ENCODE measurements at places on chromosomes 3 and 15.

- DNase-seq = no peak
Observed at GRCh38 chr15:76108021-76108723, 48.4 kb downstream of the TMEM266 start.

DNA sequence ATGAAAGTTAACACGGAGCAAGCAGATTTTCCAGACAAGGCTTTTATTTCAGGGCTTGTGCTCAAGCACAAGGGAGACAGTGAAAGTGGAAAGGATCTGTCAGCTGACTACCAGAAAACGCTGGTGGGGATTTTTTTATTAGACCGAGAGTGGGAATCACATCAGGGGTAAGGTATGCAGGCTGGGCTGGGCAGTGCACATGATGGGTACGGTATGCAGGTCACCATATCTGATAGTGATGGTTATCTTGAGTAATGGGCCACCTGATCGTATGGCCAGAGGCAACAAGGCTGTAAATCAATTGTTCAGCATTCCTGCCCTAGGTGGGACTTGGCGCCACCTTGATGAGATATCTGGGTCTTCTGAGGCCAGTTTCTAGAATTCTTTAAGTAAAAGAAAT, 36.9 kb upstream of the PIAS1 start:
- no peak for DNase-seq

GRCh38 chr3:189908646-189909045, 212.1 kb downstream of the P3H2 start:
- no peak for DNase-seq

DNA sequence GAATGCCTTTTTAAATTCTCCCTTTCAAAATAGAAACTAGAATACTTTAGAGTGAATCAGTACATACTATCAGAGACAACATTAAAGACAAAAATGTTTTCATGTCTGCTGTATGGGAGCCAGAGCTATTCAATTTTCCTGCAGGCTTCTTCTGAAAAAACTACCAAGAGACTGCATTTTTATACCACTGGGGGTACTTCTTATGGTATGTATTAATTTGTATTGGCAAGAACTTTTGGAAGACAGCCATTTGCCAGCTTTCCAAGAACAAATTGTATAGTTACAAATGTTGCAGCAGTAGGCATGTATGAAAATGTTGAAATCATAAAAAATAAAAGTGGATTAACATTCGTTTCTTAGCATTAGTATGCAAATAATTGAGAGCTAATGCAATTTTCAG, 1010.0 kb upstream of the CADM2 start:
- no peak for DNase-seq

DNA sequence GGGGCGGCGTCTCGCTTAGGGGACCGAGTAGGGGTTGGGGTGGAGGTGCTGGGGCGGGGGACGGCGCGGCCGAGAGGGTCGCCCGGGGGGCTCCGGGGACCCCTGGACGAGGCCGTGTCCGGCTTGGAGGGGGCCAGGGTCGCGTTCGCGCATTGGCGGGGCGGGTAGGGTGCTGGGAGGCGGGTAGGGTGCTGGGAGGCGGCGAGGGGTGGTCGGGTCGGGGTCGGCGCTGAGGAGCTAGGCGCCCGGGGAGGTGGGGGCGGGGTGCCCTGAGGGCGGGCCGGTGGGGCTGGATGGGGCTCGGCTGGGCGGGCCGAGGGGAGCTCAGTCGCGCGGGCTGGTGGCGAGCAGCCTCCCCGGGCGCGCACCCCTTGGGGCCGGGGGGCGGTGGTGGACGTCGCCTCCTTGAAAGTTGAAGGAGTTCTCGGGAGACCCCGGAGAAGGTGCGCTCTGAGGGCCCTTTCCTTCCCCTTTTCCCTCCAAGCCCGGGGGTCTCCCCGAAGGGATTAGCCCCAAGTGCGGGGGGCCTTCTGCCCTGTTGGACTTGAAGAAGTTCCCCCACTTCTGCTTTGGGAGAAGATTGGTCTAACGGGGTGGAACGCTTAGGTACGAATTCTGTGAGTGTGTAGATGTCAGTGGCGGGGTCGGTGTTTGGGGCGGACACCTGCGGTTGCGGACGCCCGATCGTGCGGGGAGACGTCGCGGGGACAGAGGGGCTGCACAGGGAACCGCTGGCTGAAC, 543 bp downstream of the MEF2A start:
- no peak for DNase-seq

DNA sequence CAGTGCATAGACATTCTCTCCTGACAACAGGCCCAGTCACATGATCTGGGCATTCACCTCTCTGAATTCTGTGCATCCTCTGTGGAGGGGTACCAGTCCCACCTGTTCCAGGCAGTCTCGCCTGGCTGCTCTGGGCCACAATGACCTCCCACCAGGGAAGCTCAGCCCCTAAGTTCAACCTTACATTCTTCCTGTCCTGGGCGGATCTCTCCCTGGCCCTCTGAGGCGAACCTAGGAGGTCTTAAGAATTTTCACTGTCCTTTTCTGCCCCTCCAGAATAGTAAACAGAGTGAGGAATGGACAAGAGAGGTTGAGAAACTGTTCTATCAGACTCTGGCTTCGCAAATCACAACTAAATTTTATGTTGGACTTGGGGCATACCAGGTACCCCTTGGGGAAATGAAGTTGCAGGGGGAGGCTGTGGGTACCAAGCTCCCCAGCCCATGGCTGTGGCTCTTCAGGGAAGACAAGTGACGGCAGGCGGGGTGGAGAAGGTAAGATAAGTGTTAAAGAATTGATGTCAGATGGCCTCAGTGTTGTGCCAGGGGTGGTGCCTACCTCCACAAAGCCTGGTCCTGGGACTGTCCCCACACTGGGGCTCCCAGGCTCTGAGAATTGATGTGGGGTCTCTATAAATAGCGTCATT, 5.3 kb downstream of the SCN5A start:
- no peak for DNase-seq

- DNase-seq = no peak
Observed at GRCh38 chr3:111850537-111850936, 8.5 kb upstream of the PHLDB2 start.

DNA sequence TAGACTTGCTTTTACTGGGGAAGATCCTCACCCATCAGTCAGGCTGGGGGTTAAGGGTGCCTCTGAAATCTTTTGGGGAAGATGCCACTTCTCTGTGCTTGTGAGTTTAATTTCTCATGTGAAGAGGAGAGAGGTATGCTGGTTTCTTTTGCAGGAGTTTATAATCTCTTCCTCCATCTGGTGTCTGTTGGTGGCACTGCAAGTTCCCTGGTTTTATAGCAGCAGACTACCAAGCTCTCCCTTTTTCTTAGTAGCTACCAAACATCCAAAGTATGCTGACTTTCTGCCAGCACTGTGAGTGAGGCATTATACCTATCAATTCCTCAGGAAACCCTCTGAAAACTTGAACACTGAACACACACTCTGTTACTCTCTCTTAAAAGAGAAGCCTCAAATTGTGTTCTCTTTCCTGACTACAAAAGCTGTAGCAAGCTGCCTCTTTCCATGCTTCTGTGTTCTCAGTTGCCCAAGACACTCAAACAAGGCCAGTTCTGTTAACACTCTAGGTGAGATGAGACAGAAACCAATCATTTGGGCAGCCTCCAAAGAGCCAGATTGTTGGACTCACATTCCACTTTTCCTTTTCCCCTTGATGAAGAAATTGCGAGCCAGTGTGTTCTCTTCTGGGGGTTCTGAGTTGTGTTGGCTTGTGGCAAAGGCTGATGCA, 299.5 kb downstream of the GAP43 start:
- no peak for DNase-seq

- DNase-seq = no peak
Observed at GRCh38 chr3:52563984-52564383, 27.6 kb downstream of the UQCC5 start.

Measured in activated CD4-positive, alpha-beta T cell treated with anti-CD3 and anti-CD28 coated beads, Interleukin-10, Interleukin-2, amounts not matched to agents 100 ng/mL and 50 ng/mL, durations not matched to agents 16 hours and 8 hours (primary cell).